ENCODE measurements at places on chromosomes 4 and X. TPM values are rescaled to one million over a fixed set of nuclear protein-coding genes. Genes with fewer than 3 reads are reported as not detected.

Gene PPP4R3C
- not detected for total RNA-seq

Gene P2RY10
- 57.8 TPM for total RNA-seq

Gene CCNG2
- 5.5 TPM for total RNA-seq

Gene CLGN
- 0.15 TPM for total RNA-seq

Gene KCNIP4
- total RNA-seq, result not detected

Gene AVPR2
- not detected for total RNA-seq

Gene PLA2G12A
- total RNA-seq, result 29.8 TPM

Gene TMSB15A
- total RNA-seq, result not detected

Gene HTRA3
- total RNA-seq, result not detected

Gene SLC9A7
- total RNA-seq, result 20.6 TPM

Gene GRIA3
- not detected for total RNA-seq

Gene SPINK2
- 0.78 TPM for total RNA-seq

Gene ADAMTS3
- total RNA-seq, result not detected

Gene CPEB2
- 7.8 TPM for total RNA-seq

Gene TCP11X1
- not detected for total RNA-seq

Gene DUSP21
- not detected for total RNA-seq

Gene GAGE12H
- not detected for total RNA-seq

Gene MND1
- total RNA-seq, result 24.3 TPM

Gene ZFYVE28
- 10.3 TPM for total RNA-seq

Gene CSAG3
- not detected for total RNA-seq

Gene ACSL4
- 89.6 TPM for total RNA-seq

Gene SATL1
- total RNA-seq, result not detected

Gene ANXA3
- 0.31 TPM for total RNA-seq

Gene BRCC3
- total RNA-seq, result 42.4 TPM

Gene P2RY8
- total RNA-seq, result 25.5 TPM

Gene EPHA5
- not detected for total RNA-seq

Gene ARSJ
- not detected for total RNA-seq

Gene NDP
- not detected for total RNA-seq

Gene RAB40AL
- total RNA-seq, result 0.46 TPM

Gene CLCN4
- total RNA-seq, result not detected

Gene FMR1NB
- total RNA-seq, result not detected

Gene GATA1
- not detected for total RNA-seq

Gene MXRA5
- not detected for total RNA-seq

Gene HMGB3
- 33.2 TPM for total RNA-seq

Gene AWAT2
- not detected for total RNA-seq

Gene HSD17B13
- 0.15 TPM for total RNA-seq

Gene NOX1
- not detected for total RNA-seq

Gene GPRASP1
- 0.97 TPM for total RNA-seq

Gene MMAA
- total RNA-seq, result 13.6 TPM

Gene LNX1
- total RNA-seq, result not detected

Gene UGT2B17
- total RNA-seq, result not detected

Gene PAGE2B
- total RNA-seq, result not detected

Gene RUFY3
- 12.1 TPM for total RNA-seq

Gene OTUD6A
- not detected for total RNA-seq
